Foreskin keratinocyte (primary cell): ENCODE measurements at places on chromosomes 1 and 21.

- no peak for DNase-seq
Measured at GRCh38 chr1:167333703-167334102, 113.0 kb downstream of the POU2F1 start.

- DNase-seq: no peak
Measured at GRCh38 chr1:108627256-108627655, 33.6 kb downstream of the HENMT1 start.

- DNase-seq: no peak
Measured at GRCh38 chr1:213416461-213417224, 365.6 kb downstream of the RPS6KC1 start.

GRCh38 chr1:4173731-4174130, 273.7 kb upstream of the C1orf174 start:
- no peak for DNase-seq
